Stimulated activated CD8-positive, alpha-beta memory T cell treated with anti-CD3 and anti-CD28 coated beads, Interleukin-4, amount 100 ng/mL, for 1 hour (primary cell): ENCODE measurements at places on chromosomes 3 and 15.

DNA sequence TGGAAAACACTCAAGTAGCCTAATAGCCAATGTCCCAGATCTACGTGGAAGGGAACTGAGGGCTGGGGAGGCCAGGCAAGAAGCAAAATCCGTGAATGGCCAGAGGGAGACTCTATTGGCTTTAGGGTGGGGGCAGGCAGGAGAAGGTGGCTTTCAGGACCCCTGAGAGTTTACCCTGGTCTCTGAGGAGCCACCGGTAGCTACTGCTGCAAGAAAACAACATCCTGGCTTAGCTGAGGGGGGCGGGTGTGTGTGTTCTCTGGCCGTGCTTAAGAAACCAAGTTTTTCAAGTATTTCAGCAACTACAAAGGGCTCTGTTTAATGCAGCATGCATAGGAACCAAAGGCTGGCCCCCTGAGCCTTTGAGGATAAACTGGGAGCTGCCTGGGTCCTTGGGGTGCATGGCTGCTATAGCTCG is 47.6 kb upstream of the TRPM1 start:
- DNase-seq: no peak

- no peak for DNase-seq
These were observed 163.2 kb upstream of the COL8A1 start for GRCh38 chr3:99475229-99475628.

DNA sequence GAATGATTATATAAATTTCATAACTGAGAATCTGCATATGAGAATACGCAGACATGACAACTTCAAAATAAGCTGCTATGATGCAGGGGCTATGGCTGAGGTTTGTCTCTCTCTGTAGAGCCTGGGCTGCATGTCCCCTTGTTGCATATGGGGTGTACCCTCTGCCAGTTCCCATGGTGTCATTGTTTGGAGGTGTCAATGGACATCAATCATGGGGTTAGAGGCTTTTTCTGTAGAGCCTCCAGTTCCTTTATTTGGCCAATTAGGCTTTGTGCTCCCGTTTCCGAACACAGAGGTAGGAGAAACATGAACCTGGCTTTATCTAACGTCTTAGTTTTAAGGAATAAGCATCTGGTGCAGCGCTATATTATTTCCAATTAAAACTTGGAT is 77.3 kb upstream of the RARB start:
- DNase-seq: no peak

DNA sequence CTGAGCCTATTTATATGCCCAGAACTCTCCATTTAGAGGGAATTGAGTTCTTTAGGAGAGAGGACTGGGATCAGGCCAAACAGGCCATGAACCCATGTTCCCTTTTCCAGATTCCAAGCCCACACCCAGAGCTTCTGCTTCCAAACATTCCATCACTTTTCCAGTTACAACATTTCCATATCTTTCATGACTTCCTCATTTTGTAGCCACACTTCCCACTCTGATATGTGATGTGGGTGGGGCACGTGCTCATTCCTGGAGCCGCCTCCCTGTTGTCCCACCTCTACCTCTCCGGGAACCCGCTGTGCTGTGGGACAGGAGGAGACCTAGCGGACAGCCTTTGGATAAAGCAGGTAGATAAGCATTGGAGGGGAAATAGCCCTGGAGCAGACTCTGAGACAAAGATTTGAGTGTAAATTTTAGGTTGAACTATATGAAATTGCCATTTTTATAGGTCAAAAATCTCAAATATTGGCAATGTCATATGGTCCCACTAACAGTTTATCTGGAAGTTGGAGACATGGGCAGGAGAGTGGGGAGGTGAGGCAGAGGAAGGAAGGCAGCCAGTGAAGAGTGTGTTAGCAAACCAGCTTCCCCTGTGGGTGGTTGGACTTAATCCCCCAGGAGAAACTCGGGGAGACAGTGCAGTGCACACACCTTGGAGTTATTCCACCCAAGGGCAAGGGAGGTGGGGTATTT is 31.8 kb downstream of the CYP8B1 start:
- DNase-seq: no peak

DNA sequence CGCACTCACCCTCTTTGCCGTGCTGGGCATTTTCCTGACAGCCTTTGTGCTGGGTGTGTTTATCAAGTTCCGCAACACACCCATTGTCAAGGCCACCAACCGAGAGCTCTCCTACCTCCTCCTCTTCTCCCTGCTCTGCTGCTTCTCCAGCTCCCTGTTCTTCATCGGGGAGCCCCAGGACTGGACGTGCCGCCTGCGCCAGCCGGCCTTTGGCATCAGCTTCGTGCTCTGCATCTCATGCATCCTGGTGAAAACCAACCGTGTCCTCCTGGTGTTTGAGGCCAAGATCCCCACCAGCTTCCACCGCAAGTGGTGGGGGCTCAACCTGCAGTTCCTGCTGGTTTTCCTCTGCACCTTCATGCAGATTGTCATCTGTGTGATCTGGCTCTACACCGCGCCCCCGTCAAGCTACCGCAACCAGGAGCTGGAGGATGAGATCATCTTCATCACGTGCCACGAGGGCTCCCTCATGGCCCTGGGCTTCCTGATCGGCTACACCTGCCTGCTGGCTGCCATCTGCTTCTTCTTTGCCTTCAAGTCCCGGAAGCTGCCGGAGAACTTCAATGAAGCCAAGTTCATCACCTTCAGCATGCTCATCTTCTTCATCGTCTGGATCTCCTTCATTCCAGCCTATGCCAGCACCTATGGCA is 41.1 kb upstream of the CSTA start:
- no peak for DNase-seq

GRCh38 chr3:22117751-22118346 is 366.8 kb upstream of the ZNF385D start:
- no peak for DNase-seq

- DNase-seq: no peak
These were observed 202.2 kb upstream of the BHLHE40 start for GRCh38 chr3:4776980-4777581.
